ENCODE measurements at places on chromosomes 2 and 18.
A peak's percentile ranks its signal among the peaks of the same experiment; 100 is the strongest.

DNA sequence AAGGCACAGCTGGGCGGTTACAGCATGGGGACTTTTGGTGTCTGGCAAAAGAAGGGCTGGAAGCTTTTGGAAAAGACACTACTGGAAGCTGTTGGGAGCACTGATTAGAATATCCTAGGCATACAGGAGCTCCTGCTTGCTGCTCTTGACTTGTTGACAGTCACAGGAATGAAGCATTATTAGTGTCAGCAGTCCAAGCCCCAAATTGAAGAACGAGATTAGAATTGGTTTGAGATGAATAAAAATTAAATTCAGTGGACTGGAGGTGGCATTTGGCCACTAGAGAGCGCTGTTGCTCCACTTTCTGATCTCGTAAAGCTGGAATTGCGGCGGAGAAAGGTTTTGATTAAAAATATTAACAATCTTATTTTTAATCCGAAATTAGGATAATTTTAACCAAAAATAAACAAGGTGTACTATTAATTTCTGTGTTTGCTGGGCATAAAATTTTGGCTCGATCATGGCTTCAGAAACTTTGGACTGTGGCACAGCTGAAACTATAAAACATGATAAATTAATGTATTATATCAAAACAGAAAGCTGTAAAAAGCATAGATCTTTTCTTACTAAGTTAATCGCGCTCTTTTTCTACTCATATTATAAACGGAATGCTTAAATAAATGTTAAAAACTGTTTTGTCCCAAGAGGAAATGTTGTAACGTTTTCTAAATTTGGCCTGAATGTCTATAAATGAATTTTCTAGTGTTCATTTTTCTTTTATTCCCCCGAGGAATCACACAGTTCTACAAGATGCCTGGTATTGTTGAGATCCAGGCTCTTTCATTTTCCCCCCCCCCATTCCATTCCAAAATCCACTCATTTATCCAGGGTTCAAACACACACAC, 2.4 kb upstream of the HOXD8 start:
- DNase-seq, result peak; percentile 56

DNA sequence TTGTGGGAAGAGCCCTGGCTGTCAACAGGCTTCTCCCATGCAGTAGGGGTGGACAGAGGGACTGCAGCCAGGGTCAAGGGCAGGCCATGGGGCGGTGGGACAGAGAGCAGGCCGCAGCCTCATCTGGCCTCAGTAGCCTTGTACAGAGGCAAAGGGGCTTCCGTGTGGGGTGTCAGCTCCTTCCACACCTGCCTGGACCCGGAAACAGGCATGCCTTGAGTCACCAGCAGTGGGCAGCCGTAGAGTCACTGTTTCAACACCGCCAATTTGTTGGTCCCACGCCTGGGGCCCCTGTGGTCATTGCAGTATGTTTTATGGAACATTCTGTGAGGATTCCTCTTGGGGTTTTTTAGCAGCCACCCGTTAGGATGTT, 173.0 kb downstream of the SMAD7 start:
- DNase-seq, result no peak

- no peak for DNase-seq
These were observed 66.3 kb downstream of the MYO5B start for GRCh38 chr18:50128506-50129271.

GRCh38 chr2:101736233-101736632, 38.7 kb downstream of the MAP4K4 start:
- no peak for DNase-seq

DNA sequence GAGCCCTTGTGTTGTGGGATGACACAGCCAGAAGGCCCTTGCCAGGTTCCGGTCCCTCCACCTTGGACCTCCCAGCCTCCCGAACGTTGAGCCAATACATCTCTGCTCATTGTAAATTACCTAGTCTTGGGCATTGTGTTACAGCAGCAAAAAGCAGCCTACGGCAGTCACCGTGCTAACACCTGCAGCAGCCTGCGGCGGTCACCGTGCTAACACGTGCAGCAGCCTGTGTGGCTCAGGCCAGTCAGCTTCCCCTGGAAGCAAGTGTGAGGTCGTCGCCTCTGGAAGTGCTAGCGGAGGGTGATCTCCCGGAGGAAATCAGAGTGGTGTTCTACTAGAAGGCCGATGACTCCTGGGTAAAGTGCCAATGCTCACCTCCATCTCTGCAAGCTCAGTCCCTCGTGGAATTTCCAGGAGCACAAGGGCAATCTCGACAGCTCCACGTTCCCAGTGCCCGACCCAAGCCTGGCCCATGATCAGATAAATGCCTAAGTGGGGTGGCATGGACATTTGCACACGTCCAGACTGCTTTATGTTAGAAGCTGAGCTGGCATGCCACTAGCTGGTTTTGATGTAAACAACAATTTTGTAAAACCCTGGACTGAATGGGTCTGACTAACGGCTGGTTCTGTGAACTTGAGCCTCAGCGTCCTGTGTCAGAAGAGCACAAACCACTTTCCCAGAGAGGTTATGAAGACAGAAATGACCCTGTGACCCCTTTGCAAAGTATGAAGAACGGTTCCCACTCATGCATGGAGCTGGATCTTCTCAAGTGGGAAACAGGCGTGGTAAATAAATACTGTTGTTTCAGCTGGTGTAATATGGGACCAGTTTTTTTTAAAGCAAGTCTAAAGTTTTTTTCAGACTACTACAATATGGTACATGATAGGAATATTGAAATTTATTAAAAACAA, 11.4 kb upstream of the CNDP1 start:
- DNase-seq, result no peak

DNA sequence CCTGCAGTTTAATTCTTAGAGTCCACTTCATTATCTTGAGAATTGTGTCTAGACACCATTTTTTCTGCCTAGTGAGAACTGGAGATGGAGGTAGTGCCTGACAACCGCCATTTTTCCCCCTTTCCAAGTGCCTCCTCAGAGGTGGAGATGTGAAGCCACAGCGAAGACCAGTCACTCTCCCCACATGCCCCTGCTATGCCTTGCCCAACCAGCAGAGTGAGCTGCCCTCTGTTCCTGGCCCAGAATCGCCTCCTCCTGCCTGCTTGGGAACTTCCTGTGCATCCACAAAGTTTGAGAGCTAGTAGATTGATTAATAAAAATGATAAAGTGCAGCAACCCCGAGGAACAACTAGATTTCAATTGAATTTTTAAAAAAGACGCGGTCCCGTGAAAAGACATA, 123.3 kb downstream of the CLIP4 start:
- peak; percentile 57 for DNase-seq

DNA sequence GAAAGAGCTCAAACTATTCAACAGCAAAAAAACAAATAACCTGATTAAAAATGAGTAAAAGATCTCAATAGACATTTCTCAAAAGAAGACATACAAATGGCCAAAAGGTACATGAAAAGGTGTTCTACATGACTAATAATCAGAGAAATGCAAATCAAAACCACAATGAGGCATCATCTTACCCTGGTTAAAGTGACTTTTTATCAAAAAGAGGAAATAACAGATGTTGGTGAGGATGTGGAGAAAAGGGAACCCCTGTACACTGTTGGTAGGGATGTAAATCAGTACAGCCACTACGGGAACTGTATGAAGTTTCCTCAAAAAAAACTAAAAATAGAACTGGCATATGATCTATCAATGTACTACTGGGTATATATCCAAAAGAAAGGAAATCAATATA, 39.8 kb upstream of the TMEM163 start:
- DNase-seq, result no peak

- no peak for DNase-seq
These were observed 172.9 kb upstream of the KLHL29 start for GRCh38 chr2:23211987-23212583.

- peak; percentile 93 for DNase-seq
These were observed 71.0 kb upstream of the ITM2C start for GRCh38 chr2:230793572-230794359.

DNA sequence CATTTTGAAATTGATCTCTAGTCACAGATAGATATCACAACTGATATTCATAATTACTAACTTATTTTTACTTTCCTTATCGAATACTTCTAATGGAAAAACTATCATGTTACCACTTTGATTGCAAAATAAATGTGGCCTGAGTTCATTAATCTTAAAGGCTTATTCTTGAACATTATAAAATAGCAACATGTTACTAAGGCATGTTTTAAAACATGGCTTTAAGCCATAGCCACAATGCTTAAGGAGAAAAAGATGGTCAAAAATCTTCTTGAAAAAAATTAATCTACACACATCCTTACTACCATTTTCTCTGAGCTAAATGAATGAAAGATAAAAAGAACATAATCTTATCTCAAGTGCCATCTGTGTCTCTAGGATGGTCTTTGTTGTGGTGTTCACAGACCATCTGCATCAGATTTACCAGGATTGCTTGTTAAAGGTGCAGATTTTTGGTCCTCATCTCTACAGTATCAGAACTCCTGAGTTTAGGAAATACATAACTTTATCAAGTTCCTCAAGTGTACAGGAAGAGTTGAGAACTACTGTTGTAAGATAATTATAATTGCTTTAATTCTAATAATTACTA, 15.3 kb downstream of the MTX2 start:
- DNase-seq, result no peak

- DNase-seq, result no peak
These were observed 69.1 kb upstream of the CTDP1 start for GRCh38 chr18:79610461-79611039.

DNA sequence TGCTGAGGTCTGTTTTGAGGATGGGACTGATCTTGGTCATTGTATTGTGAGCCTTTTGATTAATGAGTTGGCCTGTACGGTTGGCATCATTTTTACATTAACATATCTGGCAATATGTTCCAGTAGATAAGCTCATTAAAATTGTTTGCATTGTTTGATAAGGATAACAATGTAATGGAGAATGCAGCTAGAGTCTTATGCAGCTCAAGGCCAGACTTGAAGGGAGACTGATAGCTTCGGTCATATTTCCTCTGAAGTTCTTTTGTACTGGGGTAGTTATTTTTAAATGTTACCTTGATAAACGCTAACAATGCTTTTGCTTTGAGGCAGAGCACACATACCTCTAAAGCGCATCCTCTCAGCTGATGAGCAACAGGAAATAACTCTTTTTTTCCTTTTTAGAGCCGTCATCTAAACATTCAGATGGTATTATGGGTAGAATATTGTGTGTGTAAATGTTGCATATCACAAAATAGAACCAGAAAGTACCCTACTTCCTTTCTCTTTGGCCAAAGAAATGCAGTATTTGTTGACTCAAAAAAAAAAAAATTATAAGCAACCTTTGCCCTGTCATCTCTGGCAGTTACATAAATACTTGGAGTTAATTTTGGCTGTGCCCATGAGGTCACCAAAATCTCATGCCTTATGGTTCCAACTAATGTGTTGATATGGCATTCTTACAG, 1.3 kb downstream of the MAPRE2 start:
- no peak for DNase-seq

GRCh38 chr18:48762836-48763718, 187.7 kb downstream of the SMAD7 start:
- DNase-seq, result no peak

DNA sequence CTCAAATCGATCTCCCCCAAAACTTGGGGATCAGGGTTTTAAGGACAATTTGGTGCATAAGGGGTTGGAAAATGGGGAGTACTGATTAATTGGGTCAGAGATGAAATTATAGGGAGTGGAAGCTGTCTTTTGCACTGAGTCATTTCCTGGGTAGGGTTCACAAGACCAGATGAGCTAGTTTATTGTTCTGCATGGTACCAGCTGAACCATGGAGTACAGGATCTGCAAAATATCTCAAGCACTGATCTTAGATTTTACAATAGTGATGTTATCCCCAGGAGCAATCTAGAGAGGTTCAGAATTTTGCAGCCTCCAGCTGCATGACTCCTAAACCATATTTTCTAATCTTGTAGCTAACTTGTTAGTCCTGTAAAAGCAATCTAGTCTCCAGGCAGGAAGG, 73.1 kb downstream of the CPO start:
- DNase-seq, result no peak

DNA sequence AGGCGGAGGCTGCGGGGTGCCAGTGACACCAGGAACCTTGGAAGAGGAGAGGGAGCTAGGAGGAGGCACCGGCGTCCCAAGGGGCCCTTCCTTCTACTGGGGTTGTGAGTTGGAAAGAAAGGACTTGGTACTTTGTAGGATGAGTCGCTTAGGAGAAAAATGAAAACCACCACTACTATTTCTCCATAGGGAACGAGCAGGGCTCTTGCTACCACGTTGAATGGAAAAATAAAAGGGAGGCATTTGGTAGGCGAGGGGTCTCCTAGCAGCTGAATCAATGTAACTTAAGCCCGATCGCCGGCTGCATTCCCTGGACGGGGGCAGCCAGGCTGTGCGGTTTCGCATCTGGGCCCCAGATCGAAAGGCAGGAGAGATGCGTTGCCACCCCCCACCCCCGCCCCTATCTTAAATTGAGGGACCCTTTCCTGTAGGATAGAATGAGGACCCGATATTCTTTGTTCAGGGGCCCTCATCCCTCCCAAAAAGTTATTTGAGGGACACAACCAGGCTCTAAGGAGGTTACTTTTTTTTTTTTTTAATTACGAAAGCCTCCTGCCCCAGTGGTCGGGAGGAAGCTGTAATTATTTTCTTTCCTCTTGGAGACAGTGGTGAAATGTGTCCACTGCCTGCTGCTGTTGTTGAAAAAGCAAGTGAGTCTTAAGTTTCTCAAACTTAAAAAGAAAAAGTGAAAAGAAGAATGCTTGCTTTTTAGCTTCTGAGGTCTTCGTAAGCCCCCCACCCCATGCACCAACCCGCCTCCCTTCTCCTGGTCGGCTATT, 1.3 kb downstream of the IGFBP2 start:
- no peak for DNase-seq

DNA sequence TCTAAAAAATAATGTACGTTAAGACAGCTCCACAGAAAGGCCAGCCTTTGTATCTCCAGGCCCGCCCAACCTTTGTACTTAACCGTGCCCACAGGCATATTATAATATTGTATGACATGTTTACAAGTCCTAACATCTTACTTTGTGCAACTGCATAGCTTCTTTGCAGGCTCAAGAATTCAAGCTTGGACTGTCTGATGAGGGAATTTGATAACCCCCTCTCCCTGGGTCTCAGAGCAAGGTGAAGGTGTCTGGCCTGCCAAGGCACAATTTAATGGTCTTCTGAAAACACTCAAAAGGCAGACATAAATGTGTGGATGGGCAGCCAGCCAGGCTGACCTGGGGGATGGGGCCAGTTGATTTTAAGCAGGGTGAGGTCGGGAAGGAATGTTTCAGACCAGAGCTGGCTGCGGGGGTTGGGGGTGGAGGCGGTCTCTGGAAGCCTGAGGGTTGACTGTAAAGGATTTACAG, 732.7 kb upstream of the FANCL start:
- no peak for DNase-seq

DNA sequence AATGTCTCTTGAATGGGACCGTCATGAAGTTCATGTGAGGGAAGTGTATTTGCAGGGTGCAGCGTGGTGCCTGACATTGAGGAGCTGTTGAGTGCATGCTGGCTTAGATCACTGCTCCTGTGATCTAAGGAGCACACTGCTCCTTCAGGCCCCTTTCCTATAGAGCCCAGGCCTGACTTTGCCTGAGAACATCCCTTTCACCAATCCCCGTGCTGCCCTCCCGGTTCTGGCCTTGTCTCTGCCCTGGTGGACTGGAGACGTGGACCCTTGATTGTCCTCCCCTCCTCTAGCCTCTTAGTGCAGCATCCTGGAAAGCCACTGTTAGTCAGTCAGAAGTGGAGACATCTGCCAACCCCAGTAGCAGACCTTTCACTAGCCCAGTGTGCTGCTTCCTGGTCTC, 323.6 kb upstream of the HS6ST1 start:
- DNase-seq, result no peak
